ENCODE measurements at places on chromosomes 1 and 21.

DNA sequence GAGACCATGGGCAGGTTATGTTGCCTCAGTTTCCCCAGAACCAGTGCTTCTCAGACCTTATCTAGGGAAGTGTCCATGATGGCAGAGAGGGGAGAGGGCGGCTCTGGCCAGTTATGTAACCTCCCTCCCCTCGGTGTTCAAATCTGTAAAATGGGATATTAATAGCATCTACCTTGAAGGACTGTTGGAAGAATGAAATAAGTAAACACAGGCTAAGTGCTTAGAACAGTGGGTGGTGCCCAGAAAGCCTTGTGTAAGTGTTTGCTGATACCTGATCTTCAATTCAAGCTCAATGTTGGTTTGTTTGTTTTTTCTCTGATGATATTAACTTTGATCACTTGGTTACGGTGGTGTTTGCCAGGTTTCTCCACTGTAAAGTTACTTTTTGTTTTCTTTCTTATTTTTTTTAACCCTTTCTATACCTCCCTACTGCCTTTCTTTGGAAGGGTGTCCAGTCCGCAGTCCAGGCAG is 34.9 kb downstream of the EPHA2 start:
- H3K4me3 ChIP-seq, result no peak overlapping the region
- H3K4me1 ChIP-seq, result no peaks in the 10 kb centered on the region
- H3K36me3 ChIP-seq, result no peaks in the 10 kb centered on the region
- H3K27me3 ChIP-seq, result no peaks in the 10 kb centered on the region
- no peak for DNase-seq

GRCh38 chr1:52767596-52768280 is 41.5 kb downstream of the ZYG11B start:
- H3K4me3 ChIP-seq, result no peak overlapping the region
- H3K4me1 ChIP-seq, result no peaks in the 10 kb centered on the region
- H3K27me3 ChIP-seq, result no peaks in the 10 kb centered on the region
- DNase-seq, result no peak

DNA sequence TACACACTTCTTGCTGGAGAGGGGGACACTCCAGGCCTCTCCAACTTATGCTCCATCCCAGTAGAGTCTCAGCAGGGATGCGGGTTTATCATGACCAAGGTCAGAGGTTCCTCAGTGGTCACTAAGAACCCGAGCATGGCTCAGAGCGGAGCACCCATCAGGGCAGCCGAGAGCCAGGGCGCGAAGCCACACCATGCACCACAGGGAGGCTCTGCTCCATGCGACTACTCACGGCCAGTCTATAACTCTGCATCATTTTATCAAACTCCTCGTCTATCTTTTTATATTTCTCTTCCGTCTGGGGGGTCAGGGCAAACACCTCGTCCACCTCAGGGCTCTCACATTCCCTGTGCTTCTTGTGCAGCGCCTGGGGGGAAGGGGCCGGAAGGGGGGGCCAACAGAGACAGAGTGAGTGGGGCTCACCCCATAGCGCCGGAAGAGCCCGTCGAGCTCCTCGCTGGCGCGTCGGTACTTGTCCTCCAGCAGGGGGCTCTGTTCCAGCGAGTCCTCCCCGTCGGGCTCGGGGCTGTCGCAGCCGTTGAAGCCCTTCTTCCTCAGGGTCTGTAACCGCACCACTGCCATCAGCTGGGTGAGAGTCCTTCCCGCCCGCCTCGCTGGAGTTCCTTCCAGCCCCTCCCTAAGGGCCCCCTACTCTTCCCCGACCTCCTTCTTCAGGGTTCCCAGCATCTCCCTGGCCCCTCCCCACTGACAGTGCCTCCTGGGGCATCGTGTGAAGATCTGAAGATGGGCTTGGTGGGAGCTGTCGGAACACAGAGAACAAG is 20.0 kb downstream of the MEF2D start:
- DNase-seq, result peak; percentile 64
- H3K27me3 ChIP-seq, result no peaks in the 10 kb centered on the region
- H3K36me3 ChIP-seq, result peaks cover 80% of the 10 kb centered on the region
- no peak overlapping the region for H3K27ac ChIP-seq
- H3K4me1 ChIP-seq, result no peaks in the 10 kb centered on the region
- no peak overlapping the region for H3K4me3 ChIP-seq

DNA sequence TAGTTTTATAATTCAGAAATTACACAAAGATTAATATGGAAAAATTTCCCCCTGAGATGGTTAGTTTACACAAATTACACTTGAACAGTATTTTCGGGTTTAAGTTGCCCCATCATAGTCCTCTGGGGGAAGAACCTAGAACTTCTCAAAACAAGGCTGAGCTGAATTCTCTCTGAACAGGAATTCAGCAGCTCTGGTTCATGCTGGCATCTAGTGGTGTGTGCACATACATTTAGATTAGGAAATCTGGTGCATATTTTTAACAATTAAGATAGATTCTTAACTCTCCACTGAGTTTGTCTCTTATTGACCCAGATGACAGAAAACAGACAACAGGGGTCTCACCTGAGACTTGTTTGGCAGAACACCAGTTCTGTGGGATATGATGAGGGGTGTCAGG is 410.7 kb downstream of the DSCAM start:
- no peak overlapping the region for H3K4me3 ChIP-seq
- H3K36me3 ChIP-seq, result no peaks in the 10 kb centered on the region
- H3K4me1 ChIP-seq, result no peaks in the 10 kb centered on the region
- H3K27me3 ChIP-seq, result no peaks in the 10 kb centered on the region
- no peak overlapping the region for H3K27ac ChIP-seq
- DNase-seq, result no peak

DNA sequence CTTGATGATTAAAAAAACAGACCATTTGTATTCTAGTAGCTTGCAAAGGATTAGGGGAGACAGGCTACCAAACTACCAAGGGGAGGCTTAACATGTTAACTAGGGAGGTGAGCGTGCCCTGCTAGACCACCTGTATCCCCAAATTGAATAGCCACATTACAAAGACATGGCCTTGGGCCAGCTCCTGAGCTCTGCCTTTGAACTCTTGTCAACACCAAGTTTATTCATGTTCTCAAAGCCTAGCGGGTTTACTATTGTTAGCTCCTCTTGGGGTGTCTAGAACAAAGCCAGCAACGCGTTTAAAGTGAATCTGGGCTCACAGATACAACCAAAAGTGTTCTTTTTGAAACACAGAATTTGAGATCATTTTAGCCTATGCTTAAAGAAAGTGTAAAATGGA is 36.3 kb downstream of the SMYD2 start:
- no peak for DNase-seq
- no peak overlapping the region for H3K4me3 ChIP-seq
- H3K4me1 ChIP-seq, result no peaks in the 10 kb centered on the region
- no peak overlapping the region for H3K27ac ChIP-seq
- H3K36me3 ChIP-seq, result peaks cover 57% of the 10 kb centered on the region
- no peaks in the 10 kb centered on the region for H3K27me3 ChIP-seq

GRCh38 chr21:44350773-44351481 is 2.5 kb upstream of the TRPM2 start:
- no peaks in the 10 kb centered on the region for H3K36me3 ChIP-seq
- H3K4me3 ChIP-seq, result no peak overlapping the region
- H3K27ac ChIP-seq, result peak overlapping the region; percentile 22
- no peaks in the 10 kb centered on the region for H3K27me3 ChIP-seq
- no peak for DNase-seq

DNA sequence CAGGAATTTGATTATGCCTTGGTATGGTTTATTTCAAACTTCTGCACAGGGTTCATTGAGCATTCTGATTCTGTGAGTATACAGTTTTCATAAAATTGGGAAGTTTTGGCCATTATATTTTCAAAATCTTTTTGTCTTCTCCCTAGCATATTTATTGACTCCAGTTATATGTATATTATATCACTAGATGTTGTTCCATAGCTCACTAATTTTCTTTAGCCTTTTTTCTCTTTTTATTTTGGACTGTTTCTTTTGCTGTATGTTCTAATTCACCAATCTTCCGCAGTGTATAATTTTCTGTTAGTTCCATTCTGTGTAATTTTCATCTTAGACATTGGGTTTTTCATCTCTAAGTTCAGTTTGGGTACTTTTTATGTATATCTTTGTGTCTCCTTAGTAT is 31.9 kb downstream of the ZMYM4 start:
- H3K4me1 ChIP-seq, result no peaks in the 10 kb centered on the region
- H3K36me3 ChIP-seq, result peaks cover 32% of the 10 kb centered on the region
- no peaks in the 10 kb centered on the region for H3K27me3 ChIP-seq
- H3K27ac ChIP-seq, result no peak overlapping the region
- no peak overlapping the region for H3K4me3 ChIP-seq
- DNase-seq, result no peak

- no peak overlapping the region for H3K27ac ChIP-seq
- no peaks in the 10 kb centered on the region for H3K36me3 ChIP-seq
- DNase-seq, result no peak
- H3K4me3 ChIP-seq, result no peak overlapping the region
- H3K4me1 ChIP-seq, result peaks cover 8% of the 10 kb centered on the region
Observed at GRCh38 chr1:16145662-16146278, 10.1 kb downstream of the EPHA2 start.

- peaks cover 52% of the 10 kb centered on the region for H3K36me3 ChIP-seq
- H3K27me3 ChIP-seq, result no peaks in the 10 kb centered on the region
- DNase-seq, result no peak
- no peak overlapping the region for H3K4me3 ChIP-seq
- no peak overlapping the region for H3K27ac ChIP-seq
Observed at GRCh38 chr1:228315945-228316588, 90.6 kb downstream of the TRIM11 start.

- no peak for DNase-seq
- H3K36me3 ChIP-seq, result no peaks in the 10 kb centered on the region
- no peaks in the 10 kb centered on the region for H3K4me1 ChIP-seq
- H3K4me3 ChIP-seq, result no peak overlapping the region
- no peaks in the 10 kb centered on the region for H3K27me3 ChIP-seq
Observed at GRCh38 chr1:93774707-93775106, 93.1 kb upstream of the BCAR3 start.

- H3K4me1 ChIP-seq, result no peaks in the 10 kb centered on the region
- no peak overlapping the region for H3K27ac ChIP-seq
- H3K36me3 ChIP-seq, result no peaks in the 10 kb centered on the region
- no peak for DNase-seq
- H3K27me3 ChIP-seq, result no peaks in the 10 kb centered on the region
Observed at GRCh38 chr1:219383281-219383680, 209.6 kb downstream of the LYPLAL1 start.

DNA sequence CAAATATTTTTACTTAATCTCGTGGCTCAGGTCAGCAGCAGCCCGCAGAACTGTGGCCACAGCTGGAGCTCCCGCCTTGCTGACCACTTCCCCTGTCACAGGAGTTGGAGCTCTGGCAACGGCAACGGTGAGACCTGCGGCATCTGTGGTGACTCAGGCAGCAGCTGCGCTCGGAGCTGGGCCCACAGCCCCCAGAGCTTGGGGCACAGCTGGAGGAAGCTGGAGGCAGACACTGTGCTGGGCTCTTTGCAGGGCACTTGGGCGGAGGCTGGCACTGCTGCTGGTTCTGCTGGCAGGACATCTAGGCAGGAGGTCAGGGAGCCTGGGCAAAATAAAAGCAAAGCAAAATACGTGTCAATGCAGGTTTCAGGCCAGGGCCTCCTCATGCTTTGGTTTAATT is at the start of gene LCE3A:
LCE3A (minus strand) TSS at position 301 of the 400 bp plus-strand sequence; CDS start at position 301, 0 bp downstream.
- H3K27ac ChIP-seq, result no peak within 1 kb of the TSS
- DNase-seq, result peak; percentile 58
- H3K36me3 ChIP-seq, result no peaks in the 10 kb centered on the region
- no peaks in the 10 kb centered on the region for H3K27me3 ChIP-seq
- H3K4me3 ChIP-seq, result no peak within 1 kb of the TSS

- no peaks in the 10 kb centered on the region for H3K4me1 ChIP-seq
- DNase-seq, result no peak
- no peak overlapping the region for H3K27ac ChIP-seq
- no peaks in the 10 kb centered on the region for H3K36me3 ChIP-seq
- H3K4me3 ChIP-seq, result no peak overlapping the region
Observed at GRCh38 chr1:60874718-60875117, 207.6 kb upstream of the NFIA start.

- no peak overlapping the region for H3K27ac ChIP-seq
- no peaks in the 10 kb centered on the region for H3K4me1 ChIP-seq
- DNase-seq, result no peak
- no peak overlapping the region for H3K4me3 ChIP-seq
- H3K27me3 ChIP-seq, result no peaks in the 10 kb centered on the region
- peaks cover 36% of the 10 kb centered on the region for H3K36me3 ChIP-seq
Observed at GRCh38 chr1:51840743-51841461, 37.6 kb downstream of the NRDC start.

DNA sequence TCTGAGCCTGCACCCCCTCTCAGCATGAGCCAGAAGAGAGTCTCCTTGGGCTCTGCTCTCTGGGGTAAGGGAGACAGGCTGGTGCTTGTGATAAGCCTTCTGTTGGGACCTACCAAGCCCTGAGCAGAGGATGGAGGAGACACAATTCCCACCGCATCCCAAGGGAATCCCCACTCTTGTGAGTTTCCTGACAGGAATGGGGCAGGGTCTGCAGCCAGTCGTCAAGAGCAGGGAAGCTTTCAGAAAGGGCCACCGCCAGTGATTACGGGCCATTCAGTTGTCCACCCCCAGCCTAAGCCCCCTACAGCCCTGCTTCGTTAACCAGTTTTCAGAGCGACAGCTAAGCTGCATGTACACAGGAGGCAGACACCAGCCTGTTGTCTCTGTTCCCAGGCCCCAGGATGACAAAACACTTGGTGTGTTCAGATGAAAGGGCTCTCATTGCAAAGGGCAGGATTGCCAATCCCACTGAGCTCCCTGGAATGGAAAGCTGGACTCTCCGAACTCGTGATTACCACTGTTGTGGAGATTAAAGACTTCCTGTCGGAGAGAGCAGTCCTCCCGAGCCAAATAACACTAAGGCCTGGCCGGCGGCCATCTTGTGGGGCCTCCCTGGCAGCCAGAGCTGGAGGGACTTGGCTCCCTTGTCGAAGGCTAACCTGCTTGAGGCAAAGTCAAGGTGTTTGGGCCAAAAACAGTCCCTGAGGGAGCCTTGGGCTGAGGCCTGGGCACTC is 37.4 kb upstream of the SLC30A1 start:
- H3K36me3 ChIP-seq, result no peaks in the 10 kb centered on the region
- no peak overlapping the region for H3K4me3 ChIP-seq
- H3K4me1 ChIP-seq, result no peaks in the 10 kb centered on the region
- no peak for DNase-seq
- no peak overlapping the region for H3K27ac ChIP-seq

- peak overlapping the region; percentile 85 for H3K4me3 ChIP-seq
- peaks cover 36% of the 10 kb centered on the region for H3K4me1 ChIP-seq
- H3K27ac ChIP-seq, result peak overlapping the region; percentile 66
- no peaks in the 10 kb centered on the region for H3K36me3 ChIP-seq
Observed at GRCh38 chr1:184755226-184756065, 788 bp upstream of the EDEM3 start.

GRCh38 chr21:46317710-46318463 is 5.8 kb downstream of the C21orf58 start:
- no peak overlapping the region for H3K27ac ChIP-seq
- DNase-seq, result no peak
- peaks cover 96% of the 10 kb centered on the region for H3K36me3 ChIP-seq

DNA sequence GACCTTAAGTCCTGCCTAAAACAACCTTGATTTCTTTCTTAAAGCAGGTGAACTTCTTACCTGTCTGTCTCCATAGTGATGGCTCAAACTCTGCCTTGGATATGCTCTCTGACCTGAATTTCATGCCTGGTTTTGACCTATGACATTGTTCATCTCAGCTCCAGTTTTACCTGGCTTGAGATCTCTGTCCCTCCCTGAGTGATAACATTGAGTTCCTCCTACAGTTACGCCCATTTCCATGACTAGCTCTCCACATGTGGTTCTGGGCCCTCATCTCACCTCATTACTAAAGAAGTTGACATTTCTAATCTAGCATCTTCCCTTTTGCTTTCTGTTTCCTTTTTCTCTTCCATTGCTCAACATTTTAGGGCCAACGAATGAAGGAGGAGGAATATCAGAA is 233.1 kb downstream of the HHIPL2 start:
- H3K4me3 ChIP-seq, result no peak overlapping the region
- H3K27me3 ChIP-seq, result peaks cover 6% of the 10 kb centered on the region
- H3K36me3 ChIP-seq, result no peaks in the 10 kb centered on the region
- no peak overlapping the region for H3K27ac ChIP-seq
- no peak for DNase-seq
